NCI-H1105 (cell line): ENCODE measurements at places on chromosomes 12 and 14.

- no peak for DNase-seq
Measured at GRCh38 chr12:122527478-122527944, 462 bp downstream of the KNTC1 start.

GRCh38 chr14:39474416-39474911, 42.2 kb upstream of the FBXO33 start:
- DNase-seq: no peak

DNA sequence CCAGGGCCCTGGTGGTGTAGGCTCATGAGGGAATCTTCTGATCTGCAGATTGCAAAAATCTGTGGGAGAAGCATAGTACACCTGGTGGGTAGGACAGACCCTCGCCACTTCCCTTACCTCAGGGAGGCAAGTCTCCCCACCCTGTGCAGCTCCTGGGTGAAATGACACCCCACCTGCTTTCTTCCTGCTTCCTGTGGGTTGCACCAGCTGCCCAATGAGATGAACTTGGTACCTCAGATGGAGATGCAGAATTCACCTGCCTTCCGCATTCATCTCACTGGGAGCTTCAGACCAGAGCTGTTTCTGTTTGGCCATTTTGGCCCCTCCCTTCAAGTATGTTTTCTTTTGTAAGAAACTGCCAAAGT, 4.7 kb downstream of the CLEC2D start:
- DNase-seq: no peak

GRCh38 chr12:112126000-112126438, 659 bp downstream of the TRAFD1 start:
- no peak for DNase-seq

- DNase-seq: no peak
Measured at GRCh38 chr14:61213191-61213621, 67.9 kb downstream of the TMEM30B start.

- DNase-seq: no peak
Measured at GRCh38 chr12:98369581-98369980, 145.8 kb upstream of the TMPO start.

DNA sequence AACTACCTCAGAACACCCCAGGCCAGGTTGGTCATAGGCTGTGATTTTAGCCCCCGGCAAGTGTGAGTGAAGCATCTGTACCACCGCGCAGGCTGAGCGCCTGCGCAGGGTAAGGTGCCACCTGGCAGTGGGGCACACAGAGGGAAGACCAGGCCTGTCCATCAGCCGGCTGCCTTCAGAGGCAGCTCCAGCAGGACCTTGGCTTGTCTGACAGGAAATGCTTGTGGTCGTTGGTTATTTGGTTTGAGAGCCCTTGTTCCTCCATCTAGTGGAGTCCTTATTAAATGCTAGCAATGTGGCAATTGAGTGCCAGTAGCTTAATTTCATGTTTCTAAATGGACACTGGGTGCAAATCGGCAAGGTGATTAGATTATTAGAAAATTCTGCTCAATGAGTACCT, 27.5 kb downstream of the SLC25A29 start:
- DNase-seq: no peak

GRCh38 chr14:91255026-91255695, 10.7 kb upstream of the GPR68 start:
- no peak for DNase-seq

GRCh38 chr12:52280796-52281560, 6.5 kb downstream of the KRT86 start:
- no peak for DNase-seq

DNA sequence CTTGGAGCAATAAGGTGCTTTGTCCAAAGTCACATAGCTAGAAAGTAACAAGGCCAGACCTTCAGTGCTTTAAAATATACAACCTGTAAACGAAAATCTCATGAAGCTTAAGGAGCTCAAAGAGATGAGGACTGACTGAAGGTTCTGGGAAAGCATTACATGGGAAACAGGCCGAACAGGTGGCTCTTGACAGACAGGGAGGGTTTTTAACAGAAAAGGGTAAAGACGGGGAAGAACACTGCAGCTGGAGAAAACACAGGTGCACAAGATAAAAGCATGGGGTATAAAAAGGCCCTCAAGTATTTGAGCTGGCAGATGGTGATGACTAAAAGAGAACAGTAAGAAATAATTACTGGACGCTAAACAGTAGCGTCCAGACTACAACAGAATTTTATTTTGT, 257.2 kb downstream of the NELL2 start:
- peak; percentile 87 for DNase-seq

GRCh38 chr12:49616533-49617219, 6.7 kb upstream of the PRPF40B start:
- no peak for DNase-seq

GRCh38 chr12:23055004-23055403, 430.0 kb downstream of the ETNK1 start:
- DNase-seq: peak; percentile 18

- no peak for DNase-seq
Measured at GRCh38 chr14:68506645-68507419, 286.0 kb downstream of the ZFP36L1 start.

- DNase-seq: no peak
Measured at GRCh38 chr12:50112456-50113218, 601 bp downstream of the COX14 start.

GRCh38 chr12:131885543-131886057, 8.8 kb upstream of the ULK1 start:
- DNase-seq: no peak

- DNase-seq: no peak
Measured at GRCh38 chr14:65177551-65177950, 75.2 kb upstream of the MAX start.

- DNase-seq: no peak
Measured at GRCh38 chr12:44788731-44789130, 87.4 kb downstream of the NELL2 start.

- no peak for DNase-seq
Measured at GRCh38 chr12:96397756-96398423, 2.3 kb downstream of the CDK17 start.

DNA sequence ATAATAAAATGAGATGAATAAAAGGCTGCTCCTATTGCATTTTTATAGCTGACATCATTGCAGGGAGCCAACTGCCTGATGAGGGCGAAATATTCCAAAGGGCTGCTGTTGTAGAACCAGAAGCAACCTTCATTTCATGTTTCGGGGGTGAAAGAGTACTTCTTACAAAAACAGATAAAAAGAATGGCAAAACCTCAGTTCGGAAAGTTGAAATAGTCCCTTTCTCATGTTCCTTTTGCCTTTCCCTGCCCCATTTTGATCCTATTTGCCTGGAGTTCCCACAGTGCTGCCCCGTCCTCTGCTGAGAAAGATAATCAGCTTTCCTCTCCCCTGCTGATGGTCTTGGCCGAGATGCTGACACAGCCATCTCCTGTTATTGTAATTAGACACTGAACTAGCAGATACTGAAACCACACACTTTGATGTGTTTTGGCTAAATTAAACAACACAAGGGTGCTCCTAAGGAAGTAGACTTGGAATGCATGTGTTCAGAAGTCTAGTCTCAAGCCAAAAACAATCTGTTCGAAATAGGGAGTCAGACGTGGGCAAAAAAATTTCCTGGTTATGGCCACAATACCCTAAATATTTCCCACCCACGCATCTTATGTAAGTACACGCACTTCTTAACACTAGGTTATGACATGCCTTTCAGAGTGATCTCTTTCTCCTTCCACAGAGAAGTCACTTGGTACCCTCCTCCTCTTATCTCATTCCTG, 117.2 kb downstream of the PPM1H start:
- DNase-seq: no peak

- no peak for DNase-seq
Measured at GRCh38 chr12:121804417-121805111, 755 bp downstream of the SETD1B start.

- no peak for DNase-seq
Measured at GRCh38 chr14:91585856-91586255, 75.7 kb upstream of the PPP4R3A start.

DNA sequence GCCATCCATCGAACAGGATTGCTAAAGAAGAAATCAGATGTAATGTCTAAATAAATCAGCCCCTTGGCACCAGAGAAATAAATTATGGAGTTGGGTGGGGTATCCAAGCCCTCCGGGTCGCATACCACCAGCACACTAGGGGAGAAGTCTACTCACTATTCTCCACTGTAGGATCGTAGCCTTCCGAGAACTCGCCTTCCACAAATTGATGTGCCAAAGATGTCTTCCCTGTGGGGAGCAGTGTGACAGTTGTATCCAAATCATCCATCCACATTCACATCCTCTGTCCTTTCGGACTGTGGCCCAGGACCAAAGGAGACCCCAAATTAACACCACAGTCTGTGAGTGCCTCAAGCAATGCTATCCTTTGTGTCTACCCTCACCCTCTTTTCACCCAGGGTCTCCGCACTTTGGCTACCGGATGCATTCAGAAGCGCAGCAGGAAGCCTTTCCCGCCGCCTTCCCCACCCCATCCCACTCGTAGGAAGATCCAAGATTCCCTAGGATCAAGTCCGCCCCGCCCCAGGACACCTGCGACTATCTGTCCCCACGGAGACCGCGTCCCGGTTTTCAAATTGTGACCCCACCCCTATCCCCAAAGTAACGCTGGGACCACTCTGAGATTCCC, 786 bp downstream of the RHEBL1 start:
- no peak for DNase-seq

GRCh38 chr14:32514236-32514635, 185.1 kb downstream of the AKAP6 start:
- DNase-seq: no peak

DNA sequence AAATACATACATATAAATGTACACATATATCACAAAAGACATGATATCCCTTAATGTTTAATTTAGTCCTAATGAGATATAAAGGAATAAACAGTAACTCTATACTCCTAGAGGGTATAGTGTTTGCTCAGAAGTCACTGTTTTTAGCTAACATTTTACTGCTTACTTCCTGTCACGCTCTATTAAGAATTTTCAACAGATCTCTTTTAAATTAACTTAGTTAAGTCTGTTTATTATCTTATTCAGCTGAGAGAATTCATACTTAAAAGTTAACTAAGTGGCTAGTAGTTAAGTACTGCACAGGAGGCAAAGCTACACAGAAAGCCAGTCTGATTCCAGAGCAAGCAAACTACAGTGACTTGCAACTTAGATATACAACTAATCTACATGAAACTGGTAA, 39.9 kb downstream of the GXYLT1 start:
- no peak for DNase-seq

DNA sequence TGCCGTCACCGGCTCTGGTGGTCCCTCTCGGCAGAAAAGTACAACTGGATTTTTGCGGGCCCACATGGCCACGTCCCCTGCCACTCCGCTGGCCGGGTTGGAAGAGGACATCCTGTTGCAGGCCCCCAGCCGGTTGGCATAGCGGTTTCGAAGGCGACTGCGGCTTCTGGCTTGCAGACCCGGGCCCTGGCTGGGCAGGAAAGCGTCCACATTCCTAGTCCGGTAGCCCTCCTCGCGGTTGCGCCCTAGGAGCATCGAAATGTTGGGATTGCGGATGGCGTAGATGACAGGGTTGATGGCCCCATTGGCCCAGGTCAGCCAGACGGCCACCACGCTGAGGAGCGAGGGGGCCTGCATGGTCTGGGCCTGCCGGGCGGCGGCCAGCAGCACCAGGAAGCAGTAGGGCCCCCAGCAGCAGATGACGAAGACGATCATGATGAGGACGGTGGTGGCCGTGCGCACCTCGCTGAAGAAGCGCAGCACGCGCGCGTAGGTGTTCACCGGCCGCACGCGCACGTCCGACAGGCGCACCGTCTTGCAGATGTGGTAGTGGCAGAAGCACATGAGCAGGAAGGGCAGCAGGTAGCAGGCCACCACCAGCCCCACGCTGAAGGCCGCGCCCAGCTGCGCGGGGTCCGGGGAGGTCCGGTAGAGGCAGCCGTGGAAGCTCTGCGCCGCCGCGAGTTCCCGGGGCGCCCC, 1.2 kb downstream of the GPR135 start:
- DNase-seq: no peak

GRCh38 chr12:65827827-65828231, 3.5 kb downstream of the HMGA2 start:
- DNase-seq: no peak

DNA sequence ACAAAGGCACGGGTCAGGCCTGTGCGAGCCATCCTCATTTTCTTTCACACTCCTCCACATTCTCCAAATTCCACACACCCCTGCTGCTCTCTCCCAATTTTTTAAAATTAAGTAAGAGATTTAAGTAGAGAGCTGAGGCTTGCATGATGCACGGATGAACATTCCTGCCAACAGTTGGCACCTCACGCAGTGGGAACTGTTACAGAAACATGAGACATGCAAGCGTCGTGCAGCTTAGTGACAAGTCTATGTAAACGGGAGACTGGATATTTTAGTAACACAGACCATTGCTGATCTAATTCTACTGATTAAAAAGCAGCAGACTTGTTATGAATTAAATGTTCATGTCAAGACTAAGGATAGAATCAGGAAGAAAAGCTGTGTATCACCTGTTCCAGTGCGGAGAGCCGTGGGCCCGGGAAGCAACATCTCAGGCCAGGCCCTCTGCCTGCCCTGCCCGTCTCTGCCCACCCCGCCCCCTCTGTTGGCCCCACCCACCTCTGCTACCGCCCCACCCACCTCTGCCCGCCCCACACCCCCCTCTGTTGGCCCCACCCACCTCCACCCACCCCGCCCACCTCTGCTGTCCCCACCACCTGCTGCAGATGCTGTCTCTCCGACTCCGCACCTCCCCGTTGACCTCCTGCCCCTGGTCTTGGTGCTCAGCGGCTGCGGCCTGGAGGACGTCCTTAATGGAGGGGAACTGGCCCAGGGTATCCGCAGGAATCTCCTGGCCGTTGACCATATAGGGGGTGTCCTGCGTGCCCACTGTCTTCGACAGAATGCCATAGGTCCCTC, 21.2 kb downstream of the GOLGA3 start:
- DNase-seq: no peak

GRCh38 chr12:13950502-13950901, 30.9 kb downstream of the GRIN2B start:
- no peak for DNase-seq

GRCh38 chr12:43737646-43738045, 20.9 kb downstream of the PUS7L start:
- no peak for DNase-seq

GRCh38 chr12:120844768-120845449, 59.2 kb downstream of the SPPL3 start:
- no peak for DNase-seq

DNA sequence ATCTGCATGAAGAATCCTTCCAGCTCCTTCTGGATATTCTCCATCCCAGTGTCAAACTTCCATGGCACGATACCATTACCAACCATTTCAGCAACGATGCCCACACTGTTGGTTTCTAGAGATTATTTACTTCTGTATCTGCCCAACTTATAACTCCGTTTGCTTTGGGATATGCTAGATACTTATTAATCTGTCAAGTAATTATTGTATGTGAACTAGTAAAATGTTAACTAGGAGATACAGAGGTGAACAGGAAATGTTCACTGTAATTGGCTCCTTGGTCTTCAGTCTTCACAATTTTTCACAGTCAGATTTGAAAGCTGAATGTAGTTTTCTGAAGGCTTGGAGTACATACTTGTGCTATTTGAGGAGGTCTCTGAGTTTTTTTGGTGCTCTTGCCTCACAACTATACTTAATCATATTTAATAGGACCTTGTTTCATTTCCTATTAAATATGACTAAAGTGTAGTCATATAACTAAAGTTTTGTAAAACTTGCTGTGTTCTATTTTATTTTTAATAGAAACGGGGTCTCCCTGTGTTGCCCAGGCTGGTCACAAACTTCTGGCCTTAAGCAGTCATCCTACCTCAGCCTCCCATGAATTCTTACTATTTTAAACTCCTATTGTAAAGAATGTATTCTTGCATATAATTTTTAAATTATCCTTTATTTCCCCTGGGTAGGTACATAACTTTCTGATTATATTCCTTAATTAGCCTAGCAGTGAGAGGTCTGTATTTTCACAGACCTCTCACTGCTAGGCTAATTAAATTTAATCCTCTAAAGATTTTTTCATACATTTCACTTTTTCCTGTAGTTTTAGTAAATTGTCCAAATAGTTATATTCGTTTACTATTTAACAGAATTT, 79.7 kb downstream of the FGD4 start:
- no peak for DNase-seq
